ENCODE measurements at places on chromosomes 16 and 17.

DNA sequence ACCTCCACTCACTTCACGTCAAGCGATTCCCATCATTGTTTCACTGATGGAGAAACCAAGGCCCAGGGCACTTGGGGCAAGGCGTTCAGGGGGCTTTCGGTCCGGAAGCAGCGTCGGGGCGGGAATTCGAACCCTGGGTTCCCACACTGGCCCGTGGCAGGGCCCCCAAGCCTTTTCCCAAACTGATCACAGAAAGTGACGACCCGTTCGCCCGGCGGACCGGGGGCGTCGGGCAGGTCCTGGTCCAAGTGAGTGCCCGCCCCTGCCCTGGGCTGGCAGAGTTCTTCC lies 856 bp upstream of the MON1B start:
- DNase-seq: no peak

- no peak for DNase-seq
These were observed 1032.1 kb upstream of the RBFOX1 start for GRCh38 chr16:6300523-6300922.

GRCh38 chr17:74862919-74863318 lies 3.2 kb upstream of the GRIN2C start:
- no peak for DNase-seq

DNA sequence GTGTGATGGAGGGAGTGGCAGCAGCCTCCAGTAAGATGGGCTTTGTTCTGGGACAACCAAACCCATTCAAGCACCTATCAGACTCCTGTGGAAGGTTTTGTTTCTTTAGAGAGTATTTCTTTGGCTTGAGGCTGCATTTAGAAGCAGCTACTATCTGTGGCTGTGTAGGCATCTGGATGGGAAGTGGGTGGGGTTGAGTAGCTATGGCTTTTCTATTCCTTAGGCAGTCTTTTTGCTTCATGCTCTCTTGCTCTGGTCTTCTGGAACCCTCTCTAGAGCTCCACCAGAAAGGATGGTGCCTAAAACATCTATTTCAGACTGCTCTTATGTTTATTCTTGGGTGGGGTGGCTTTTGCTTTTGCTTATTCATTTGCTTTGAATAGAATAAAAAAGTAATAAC lies 19.9 kb downstream of the TNRC6A start:
- no peak for DNase-seq

DNA sequence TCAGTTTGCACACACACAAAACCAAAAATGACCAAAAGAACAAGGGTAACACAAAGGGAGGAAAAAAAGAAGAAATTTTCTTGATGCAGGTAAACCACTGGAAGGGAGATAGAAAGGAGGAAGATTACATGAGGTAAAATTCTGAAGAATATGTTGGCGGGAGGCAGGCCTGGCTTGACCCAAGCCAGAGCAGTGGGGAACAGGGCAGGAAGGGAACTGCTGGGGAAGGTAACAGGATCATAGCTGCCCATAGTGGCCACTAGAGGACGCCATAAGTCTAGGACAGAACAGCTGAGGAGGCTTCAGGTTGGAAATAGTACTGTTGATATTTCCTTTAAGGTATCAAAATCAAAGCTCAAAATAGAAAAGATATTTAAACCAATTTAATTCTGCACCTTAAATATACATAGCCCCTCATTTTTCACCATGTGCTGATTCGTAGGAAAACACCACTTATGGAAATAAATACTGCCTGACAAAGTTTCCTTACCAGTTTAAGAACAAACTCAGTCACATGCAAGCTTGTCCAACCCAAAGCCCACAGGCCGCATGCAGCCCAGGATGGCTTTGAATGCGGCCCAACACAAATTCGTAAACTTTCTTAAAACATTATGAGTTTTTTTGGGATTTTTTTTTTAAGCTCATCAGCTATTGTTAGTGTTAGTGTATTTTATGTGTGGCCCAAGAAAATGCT lies 15.5 kb downstream of the VPS35 start:
- DNase-seq: no peak

DNA sequence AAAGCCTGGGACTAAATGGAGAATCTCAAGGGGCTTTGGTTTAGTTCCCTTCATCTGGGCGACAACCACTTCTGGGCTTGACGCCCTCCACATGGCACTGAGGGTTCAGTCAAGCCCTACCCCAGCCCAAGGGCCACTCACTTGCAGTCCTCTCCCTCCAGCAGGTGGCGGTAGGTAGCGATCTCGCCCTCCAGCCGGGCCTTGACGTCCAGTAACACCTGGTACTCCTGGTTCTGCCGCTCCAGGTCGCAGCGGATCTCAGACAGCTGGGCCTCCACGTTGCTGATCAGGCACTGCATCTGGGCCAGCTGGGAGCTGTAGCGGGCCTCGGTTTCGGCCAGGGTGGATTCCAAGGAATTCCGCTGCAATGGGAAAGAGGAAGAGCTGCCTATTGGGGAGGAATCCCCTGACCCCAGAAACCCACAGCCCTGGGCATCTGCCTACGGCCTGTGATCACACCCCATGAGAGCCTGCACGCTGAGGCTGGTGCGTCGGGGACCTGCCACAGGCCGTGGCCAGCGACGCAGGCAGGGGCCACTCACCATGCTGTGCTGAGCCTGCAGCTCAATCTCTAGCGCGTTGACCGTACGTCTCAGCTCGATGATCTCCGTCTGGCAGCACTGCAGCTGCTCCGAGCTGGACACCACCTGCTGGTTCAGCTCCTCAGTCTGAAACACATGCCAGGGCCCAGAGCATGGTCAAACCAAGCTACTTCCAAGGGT lies 2.7 kb downstream of the KRT36 start:
- DNase-seq: peak; percentile 12

- DNase-seq: no peak
These were observed 2.8 kb downstream of the NLK start for GRCh38 chr17:28045304-28045703.

DNA sequence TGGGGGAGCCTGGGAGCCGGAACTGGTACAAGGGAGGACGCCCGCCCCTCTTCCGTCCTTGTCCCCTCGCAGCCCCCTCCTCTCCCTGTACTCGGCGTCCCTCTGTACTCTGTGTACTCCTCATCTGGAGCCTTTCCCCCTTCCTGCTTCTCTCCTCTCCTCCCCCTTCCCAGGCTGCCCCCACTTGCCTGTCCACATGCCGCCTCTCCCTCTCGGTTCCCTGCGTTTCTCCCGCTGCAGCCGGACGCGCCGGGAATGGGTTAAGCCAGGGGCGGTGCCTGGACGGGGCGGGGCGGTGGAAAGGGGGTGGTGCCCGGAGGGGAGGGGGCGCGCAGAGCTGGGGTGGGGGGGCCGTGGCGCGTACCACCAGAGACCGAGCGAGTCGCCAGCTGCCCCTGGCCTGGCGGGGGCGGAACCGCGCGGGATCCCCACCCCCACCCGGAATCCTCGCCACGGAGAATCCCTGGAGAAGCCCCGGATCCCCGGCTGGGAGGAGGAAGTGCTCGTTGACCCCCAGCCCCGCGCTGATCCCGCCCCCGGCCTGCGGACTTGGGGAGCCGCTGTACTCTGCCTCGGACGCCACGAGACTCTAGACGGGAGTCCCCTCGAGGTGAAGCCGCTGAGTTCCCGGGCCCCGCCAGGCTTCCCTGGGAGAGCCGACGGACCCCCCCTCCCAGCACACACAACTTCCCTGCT lies 22.6 kb downstream of the GJD3 start:
- no peak for DNase-seq

GRCh38 chr16:13793841-13794409 lies 126.0 kb upstream of the ERCC4 start:
- DNase-seq: no peak

- DNase-seq: no peak
These were observed 50.2 kb downstream of the DNAH3 start for GRCh38 chr16:21100447-21100846.

DNA sequence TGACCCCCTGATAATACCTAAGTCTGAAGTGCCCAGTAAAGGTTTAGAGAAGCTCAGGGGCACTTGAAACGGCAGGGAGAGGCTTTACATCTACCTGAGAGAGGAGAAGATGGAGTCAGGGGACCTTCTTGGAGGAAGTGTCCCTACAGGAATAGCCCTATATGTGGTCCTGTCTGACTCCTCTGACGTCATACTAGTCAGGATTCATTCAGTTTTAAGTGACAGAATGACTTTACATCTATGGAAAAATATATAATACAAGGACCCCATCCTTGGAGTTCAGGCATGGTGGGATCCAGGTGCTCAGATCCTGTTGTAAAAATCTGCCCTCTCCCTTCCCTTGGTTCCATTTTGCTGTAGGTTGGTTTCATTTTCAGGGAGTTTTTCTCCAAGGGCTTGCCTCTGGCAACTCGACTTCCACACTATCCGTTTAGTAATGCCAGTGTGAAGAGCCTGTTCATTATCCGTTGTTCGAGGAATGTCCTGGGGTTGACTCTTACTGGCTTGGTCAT lies 205.6 kb downstream of the IRF8 start:
- DNase-seq: no peak

- DNase-seq: no peak
These were observed 11.1 kb downstream of the STXBP4 start for GRCh38 chr17:54979657-54980056.

GRCh38 chr16:60905811-60906210 lies 1130.4 kb downstream of the CDH8 start:
- no peak for DNase-seq

DNA sequence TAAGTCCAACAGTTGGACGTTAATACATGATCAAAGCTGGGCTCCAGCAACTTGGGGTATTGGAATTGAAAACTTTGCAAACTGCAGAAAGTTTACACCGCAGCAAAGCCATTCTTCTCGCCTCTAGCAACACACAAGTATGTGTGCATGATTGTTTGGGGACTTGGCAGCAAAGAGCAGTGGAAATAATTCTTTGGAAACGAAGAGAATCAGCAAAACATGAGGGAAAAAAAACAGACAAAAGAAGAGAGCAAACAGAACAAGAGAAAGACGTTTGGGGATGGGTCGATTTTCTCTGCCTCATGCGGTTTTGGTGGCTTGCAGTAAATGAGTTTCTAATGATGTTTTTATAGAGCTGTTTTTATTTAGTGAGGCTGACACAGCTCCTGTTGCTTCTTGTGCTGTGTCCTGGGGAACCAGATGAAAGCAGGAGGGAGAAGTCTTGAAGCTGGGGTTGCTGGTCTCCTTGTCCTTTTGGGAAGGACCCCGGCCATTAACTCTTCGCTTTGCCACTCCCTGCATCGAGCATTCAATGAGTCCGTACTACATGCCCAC lies 502.9 kb downstream of the GRIN2A start:
- DNase-seq: no peak

- no peak for DNase-seq
These were observed 23.5 kb upstream of the FOXK2 start for GRCh38 chr17:82495844-82496528.

- peak; percentile 52 for DNase-seq
These were observed at the start of gene MT1H for GRCh38 chr16:56669005-56669839. Gene MT1H (plus strand): TSS chr16:56669814. CDS start chr16:56669885, 71 bp downstream.

DNA sequence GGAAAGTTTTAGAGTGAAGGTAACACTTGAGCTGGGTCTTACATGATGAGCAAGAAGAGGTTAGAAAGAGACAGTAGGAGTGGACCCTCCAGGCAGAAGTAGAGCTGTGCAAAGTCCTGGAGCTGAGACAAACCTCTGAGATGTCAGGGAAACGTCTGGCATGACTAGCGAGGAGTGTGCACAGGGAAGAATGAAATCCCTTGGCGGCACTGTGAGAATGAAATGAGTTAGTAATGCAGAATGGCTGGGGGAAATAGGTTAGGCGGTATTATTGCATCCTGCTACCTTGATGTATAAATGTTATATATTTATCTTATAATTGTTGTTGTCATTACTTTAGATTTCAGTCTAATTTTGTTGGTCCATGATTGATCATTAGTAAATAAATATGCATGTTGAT lies 457.9 kb upstream of the CCL2 start:
- DNase-seq: no peak

DNA sequence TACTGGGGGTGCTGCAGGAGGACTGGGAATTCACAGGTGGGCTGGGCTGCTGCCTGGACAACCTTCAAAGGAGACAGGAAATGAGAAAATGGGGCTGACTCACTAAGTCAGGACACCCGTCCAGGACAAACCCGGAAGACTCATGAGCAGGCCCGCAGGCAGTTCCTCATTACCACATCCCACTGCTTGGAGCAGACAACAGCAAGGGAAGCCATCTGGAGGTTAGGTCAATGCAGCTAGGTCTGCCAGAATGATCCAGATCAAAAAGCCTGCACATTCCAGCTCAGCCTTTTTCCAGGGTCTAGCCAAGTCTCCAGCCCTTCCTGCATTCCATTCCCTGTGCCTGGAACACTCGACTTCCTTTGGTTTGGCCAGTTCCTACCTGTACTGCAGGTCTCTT lies 536.5 kb upstream of the CDH11 start:
- DNase-seq: no peak

GRCh38 chr17:45294506-45294905 lies 22.3 kb downstream of the MAP3K14 start:
- no peak for DNase-seq

DNA sequence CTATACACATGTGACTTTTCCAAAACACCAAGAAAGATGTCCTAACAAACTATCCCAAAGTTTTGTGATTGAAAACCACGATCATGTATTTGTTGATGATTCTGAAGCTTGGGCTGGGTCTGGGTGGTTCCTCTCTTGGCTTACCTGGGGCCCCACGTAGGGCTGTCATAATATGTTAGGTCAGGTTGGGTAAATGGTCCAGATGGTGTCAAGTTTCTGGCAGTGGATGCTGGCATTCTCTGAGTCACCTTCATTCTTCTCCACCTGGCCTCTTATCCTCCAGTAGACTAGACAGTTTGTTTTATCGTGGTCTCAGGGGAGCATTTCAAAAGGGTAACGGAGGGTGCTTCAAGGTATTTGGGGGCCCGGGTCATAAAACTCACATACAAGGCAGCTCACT lies 39.4 kb downstream of the SYCE1L start:
- no peak for DNase-seq

- DNase-seq: no peak
These were observed 2.4 kb downstream of the EVI2A start for GRCh38 chr17:31318851-31319661.

DNA sequence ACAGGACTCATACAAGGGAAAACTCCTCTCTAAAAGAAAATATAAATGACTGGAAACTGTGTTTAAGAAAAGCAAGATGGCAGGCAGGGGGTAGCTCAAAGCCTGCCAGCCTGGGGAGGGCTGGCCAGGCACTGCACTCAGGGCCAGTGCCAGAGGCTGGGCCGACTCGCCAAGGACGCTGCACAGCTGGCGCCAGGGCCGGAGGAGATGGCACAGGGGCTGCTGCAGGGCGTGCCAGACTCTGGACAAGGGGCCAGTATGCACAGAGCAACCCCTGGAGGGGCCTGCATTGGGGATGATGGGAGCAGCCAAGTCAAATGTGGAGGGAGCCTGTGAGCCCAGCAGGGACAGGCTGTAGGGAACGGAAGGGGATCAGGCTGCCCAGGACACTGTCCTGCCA lies 4.0 kb downstream of the PKMYT1 start:
- DNase-seq: no peak
